ENCODE measurements at places on chromosomes 7 and 10. TPM values are rescaled to one million over a fixed set of nuclear protein-coding genes. Genes with fewer than 3 reads are reported as not detected.

DNA sequence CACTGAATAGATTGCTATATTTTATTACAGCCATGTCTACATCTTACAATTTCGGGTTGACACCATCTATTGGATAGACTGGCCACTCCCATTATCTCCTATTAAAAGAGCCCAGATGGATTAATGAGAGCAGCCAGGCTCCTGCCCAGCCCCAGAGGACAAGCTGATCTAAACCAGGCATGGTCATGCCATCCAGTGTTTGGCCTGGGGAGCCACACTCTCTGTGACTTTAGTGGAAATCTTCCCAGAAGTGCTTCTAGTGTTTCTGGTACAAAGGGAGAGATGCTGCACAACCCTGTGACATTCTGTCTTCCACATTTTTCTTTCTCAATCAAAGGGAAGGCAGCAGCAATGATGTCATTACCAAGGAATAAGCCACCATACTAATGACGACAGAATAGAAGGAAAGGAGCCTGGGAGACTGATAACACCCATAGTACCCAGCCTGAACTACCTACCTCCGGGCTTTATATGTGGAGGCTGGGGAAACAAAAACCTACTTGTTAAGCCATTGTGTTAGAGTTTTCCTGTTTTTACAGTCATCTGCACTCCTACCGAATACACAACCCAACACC, 5.0 kb downstream of the NEBL start:
- DNase-seq: peak; percentile 33

- no peak for DNase-seq
Observed at GRCh38 chr7:115749924-115750323, 280.6 kb downstream of the TFEC start.

- DNase-seq: no peak
Observed at GRCh38 chr7:81501220-81501619, 268.6 kb downstream of the HGF start.

- no peak for DNase-seq
Observed at GRCh38 chr7:36440880-36441279, 51.2 kb downstream of the ANLN start.

DNA sequence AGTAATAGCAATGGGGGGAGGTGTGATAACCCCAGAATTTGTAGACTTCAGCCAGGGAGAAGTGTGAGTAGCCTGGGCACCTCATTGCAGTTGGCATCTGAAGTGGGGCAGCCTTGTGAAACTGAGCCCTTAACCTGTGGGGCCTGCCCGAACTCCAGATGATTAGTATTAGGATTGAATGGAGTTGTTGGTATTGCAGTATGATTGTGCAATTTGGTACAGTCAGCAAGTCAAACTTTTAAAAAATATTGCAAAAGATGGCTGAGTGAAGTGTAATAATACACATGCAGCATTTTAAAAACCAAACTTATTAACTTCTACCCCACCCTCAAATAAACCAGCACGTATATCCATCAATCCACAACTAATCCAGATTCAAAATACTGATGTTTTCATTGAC, 9.3 kb downstream of the RBM33 start:
- DNase-seq: no peak

DNA sequence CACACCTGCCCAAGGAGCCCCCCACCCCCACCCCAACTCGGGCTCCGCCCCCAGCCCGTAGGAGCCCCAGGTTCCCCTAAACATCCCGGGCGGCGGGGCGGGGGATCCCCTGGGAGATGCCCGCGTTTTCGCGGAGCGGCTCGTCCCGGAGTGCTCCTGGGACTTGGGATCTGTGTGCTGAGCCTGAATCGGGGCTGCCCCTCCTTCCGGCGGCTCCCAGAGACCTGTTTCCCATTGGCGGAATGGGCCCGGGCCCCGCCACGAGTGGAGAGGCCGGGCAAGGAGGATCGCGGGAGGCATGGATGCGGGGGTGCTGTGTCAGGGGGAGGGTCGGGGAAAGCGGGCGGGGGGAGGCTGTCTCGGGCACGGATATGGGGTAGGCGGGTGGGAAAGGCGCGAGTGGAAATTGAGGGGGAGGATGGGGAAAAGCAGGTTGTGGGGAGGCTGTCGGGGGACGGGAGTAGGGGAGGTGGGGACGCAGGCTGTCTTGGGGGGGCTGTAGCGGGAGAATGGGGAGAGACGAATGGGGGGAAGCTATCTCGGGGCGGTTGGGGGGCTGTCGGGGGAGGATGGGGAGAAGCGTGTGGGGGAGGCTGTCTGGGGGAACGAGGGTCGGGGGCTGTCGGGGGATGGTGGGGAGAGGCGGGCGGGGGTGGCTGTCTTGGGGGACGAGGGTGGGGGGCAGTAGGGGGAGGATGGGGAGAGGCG, 572 bp upstream of the BHLHA15 start:
- no peak for DNase-seq

DNA sequence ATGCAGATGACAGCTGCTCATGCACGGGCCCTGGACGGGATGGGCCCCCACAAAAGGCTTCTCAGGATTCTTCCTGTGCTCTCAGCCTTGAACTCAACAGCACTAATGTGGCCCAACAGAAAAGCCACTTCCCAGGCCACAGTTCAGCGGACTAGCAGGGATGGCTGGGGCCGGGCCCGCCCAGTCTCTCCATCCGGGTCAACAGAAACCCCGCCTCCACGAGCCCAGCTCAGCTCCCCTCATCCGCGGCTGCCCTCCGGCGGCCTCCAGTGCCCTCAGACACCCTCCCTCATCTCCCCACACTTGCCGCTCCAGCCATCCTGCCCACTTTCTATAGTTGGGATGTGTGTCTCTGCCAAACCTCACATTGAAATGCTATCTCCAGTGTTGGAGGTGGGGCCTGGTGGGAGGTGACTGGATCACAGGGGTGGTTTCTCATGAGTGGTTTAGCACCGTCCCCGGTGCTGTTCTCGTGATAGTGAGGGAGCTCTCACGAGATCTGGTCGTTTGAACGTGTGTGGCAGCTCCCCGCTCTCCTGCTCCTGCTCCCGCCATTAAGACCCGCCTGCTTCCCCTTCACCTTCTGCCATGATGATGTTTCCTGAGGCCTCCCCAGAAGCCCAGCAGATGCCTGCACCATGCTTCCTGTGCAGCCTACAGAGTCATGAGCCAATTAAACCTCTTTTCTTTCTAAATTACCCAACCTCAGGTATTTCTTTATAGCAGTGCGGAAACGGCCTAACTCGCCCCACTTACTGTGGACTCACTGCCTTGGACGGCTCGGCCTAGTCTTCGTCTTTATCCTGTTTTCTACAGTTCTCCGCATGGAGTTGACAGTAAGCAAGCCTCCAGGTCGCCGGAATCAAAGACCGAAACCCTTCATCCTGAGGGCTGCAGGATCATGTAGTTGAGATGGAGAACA, 169.9 kb upstream of the RNF32 start:
- no peak for DNase-seq

- DNase-seq: no peak
Observed at GRCh38 chr7:17554341-17555015, 256.0 kb downstream of the AHR start.

DNA sequence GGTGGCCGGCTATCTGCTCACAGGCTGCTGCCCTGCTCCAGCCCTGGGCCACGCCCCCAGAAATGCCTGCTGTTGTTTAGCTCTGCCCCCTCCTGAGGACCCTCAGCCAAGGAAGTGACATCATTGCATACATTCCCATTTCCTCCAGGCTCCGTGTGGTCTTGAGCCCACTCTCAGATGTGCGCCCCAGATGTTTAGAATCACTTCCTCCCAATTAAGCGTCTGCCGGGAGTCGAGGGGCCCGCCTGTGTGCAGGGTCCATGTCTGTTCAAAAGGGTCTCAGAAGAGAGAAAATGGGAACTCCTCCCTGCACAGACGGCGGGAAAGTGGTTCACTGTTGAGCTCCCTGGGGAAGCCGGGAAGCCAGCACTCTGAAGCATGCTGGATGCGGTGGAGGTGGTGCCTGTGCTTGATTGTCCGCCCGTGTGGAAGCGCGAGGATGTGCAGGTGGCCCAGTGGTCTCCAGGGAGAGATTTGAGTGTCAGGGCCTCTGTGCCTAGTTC, 116.9 kb upstream of the PPIF start:
- no peak for DNase-seq

DNA sequence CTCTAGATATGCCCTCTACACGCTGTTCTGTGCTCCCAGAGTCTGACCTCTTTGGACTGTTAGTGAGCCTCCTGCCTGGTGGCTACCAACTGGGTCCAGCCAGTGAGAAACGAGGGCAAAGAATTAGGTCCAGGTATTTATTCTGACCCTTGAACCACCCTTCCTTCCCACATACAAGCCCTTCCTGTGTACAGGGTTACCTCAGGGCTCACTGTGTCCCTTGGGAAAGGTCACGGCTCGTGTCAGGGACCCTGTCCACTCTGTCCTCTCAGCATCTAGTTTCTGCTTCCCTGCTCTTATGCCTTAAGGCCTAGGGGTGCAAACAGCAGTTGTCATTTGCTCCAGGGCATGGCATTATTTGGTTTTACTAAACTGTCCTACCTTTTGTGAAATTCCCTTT, 180.4 kb downstream of the SDK1 start:
- no peak for DNase-seq

DNA sequence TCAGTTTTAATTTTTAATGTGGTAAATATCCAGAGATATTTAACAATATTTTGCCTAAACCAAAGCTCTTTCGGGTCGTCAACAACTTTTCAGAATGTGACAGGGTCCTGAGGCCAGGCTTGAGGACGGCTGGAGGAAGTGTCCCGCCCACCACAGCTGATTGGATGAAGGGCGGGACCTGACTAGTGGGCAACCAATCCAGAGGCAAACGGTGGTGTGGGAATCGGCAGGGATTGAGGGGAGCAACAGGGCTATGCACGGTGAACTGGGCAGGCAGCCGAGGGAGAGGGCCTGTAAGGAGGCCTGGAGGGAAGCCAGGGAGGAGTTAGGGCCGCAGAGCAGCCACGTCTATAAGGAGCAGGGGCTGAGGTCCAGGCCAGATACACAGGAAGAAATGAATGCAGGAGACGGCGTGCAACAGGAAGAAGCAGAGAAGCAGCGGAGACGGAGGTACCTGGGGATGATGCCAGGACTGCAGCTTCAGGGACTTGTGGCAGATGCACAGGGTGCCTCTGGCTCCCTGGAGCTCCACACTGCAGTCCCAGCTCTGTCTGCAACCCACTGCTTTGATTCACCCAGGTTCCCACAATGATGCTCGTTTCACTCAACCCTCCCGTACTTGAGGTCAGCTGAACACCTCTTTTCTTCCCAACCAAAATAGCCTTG, 46.1 kb upstream of the ZMIZ1 start:
- DNase-seq: peak; percentile 69

- DNase-seq: no peak
Observed at GRCh38 chr7:51301806-51302205, 14.8 kb downstream of the COBL start.

DNA sequence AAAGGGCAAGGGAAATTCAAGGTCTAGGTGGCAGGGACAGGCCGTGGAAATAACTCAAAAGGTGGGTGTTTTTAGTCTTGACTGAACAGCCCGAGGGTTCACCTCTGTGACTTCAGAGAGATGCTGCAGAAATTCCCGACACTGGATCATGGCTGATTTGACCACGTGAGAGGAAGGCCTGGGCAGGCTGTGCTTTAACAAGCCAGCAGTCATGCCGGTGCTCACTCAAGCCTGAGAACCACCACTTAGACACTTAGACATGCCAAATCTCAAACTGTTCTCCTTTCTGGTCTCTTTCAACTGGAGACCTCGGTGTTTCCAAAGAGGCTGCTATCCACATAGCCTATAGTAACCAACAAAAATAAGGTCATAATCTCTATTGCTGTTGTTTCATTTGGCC, 15.4 kb downstream of the TECTB start:
- DNase-seq: no peak

GRCh38 chr10:79020015-79020491, 48.7 kb upstream of the ZMIZ1 start:
- DNase-seq: peak; percentile 26

GRCh38 chr10:104515678-104516199, 125.4 kb upstream of the SORCS3 start:
- no peak for DNase-seq

GRCh38 chr7:32481176-32481575, 9.0 kb downstream of the LSM5 start:
- DNase-seq: no peak

- DNase-seq: no peak
Observed at GRCh38 chr7:4033996-4034395, 648.1 kb upstream of the FOXK1 start.

The SUN3 gene
- polyA plus RNA-seq: not detected

The FOXP2 gene
- 0.16 TPM for polyA plus RNA-seq

The TMEM139 gene
- polyA plus RNA-seq: 18.0 TPM

The PDE6C gene
- not detected for polyA plus RNA-seq

The LEP gene
- 0.73 TPM for polyA plus RNA-seq

The PPP1R9A gene
- polyA plus RNA-seq: 1.4 TPM

The CPA2 gene
- not detected for polyA plus RNA-seq

The GPR15LG gene
- polyA plus RNA-seq: not detected

The HSPA12A gene
- 5.1 TPM for polyA plus RNA-seq

The ADD3 gene
- polyA plus RNA-seq: 63.2 TPM

Measured in heart right ventricle (tissue), 16 donors.